AML-193 (cell line): ENCODE measurements at places on chromosomes 5 and 9.

DNA sequence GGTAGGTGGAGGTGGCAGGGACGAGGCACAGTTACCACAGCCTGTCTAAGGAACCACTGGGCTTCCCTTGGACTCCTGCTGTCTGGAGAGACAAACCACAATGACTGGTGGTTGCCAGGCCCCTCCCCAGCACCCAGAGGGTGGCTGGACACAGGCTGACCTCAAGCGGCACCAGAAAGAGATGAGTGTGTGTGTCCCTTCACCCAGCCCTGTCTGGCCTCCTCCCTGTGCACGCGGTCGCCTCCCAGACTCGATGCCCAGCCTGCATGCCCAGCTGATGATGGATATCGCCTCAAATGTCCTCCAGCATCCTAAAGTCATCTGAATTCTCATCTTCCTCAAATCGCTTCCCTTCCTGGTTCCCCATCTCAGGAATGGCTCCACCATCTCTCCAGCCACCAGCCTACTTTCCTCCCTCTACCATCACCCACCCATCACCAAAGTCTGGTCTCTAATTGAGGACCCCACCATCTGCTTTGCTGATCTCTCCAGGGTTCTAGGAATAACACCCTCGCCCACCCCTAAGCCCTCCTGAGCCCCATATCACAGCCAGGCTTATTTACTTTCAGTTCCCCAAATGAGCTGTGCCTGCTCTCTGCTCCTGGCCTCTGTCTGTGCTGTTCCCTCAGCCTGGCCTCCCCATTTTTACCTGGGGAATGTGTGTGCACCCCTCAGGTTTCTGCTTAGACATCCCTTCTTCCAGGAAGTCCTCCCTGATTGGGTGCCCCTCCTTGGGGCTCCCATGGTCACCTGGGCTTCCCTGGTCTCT is 52.5 kb upstream of the GGTA1 start:
- no peak for DNase-seq

DNA sequence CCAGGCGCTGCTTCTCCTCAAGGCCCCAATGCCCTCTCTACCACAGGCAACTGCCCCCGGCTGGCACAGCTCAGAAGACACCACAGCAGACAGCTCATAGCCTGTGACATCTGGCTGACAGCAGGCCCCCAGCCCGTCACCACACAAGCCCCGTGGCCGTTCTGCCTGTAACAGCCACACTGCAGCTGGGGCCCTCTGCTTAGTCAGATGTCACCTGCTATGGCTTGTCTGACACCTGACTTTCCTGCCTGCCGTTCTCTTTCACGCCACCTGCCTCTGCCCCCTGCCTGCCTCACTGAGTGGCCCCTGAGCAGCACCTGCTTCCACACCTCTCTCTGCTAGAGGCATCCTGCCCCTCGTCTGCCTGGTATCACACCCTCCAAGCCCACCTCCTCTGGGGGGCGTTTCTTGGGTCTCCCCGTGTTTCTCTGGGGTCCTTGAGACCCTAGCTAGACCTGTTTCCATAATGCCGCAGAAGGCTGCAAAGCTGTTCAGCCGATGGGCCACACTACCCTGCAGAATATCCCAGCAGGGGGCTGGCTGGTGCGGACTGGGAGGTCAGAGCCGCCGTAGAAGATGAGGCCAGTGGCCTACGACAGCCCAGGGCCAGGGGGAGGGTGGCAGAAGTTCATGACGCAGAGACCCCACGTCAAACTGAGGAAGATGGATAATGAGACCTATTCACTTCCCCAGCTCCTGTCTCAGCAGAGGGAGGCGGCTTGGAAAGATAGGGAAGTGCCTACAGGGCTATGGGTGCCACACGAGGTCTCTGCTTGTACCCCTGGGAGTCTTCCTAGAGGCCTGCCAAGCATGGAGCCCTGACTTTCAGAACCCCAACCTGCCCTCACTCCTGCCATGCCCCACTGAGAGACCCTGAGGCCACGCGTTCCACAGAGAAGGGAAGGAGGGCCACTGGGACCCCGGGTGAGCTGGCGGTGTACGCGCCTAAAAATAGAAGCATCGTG is 95.1 kb downstream of the ZNF354C start:
- DNase-seq: no peak

GRCh38 chr9:121344184-121344583 is 25.9 kb downstream of the STOM start:
- no peak for DNase-seq

- DNase-seq: no peak
Observed at GRCh38 chr9:108274971-108275370, 580.8 kb downstream of the ACTL7B start.

GRCh38 chr9:100671898-100672297 is 94.0 kb downstream of the CAVIN4 start:
- no peak for DNase-seq

GRCh38 chr9:133170716-133171115 is 7.0 kb upstream of the GBGT1 start:
- DNase-seq: no peak

DNA sequence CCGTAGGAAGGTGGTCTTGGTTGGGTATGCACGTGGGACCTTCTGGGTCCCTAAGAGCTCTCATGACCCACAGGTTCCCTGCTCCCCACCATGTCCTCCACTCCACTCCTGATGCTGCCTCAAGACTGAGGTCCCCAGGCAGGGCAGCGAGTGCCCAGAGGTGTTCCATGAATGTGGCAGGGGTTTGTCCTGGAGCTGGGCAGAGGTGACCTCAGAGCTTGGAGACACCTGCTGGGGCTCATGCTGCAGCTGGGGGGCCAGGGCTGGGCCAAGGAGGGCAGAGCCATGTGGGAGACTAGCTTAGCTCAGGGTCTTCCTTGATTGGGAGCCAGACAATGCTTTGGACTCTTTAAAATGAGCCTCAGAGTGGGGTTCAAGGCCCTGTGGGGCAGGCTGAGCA is 74.0 kb upstream of the PITX1 start:
- DNase-seq: no peak

- no peak for DNase-seq
Observed at GRCh38 chr5:170522211-170523141, 18.7 kb downstream of the KCNIP1 start.

DNA sequence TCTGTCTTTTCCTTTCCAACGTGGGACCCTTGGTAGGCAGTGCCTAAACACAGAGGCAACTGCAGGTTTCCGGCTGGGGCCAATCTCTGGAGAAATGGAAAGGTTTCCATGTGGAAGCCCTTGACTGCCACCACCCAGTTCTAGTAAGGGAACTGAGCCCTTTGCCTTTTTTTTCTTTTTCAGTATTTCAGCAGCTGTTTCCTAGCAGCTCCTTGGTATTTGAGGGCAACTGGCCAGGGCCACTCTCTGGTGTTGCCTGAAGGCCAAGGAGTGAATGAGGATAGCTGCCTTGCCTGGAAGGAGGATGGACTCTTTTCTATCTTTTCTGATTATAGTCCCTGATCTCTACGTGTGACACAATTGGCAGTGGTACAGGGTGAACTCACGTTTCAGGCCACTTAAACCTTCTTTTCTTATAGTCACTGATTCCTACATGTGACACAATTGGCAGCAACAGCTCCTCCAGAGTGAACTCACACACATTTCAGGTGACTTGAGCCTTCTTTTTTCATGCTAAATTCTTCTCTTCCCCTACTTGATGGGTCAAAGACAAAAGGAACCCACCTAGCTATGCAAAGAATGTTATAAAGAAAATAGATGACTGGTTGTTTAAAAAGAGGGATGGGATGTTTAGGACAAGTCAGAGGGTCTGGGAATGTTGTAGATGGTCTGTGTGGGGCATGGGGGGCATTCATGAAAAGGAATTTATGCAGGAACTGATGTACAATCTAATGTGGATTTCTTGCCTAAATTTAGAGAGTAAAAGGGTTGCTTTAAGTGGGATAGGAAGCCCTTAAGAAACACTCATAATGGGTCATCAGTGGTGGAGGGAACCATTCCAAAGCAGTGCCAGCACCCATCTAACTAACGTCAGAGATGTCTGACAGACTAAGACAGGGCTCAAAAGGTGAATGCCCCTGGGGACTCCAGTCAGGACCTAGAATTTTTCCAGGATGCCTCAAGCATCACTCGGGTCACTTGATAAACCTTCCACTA is 190.1 kb downstream of the TMEM232 start:
- no peak for DNase-seq

- DNase-seq: no peak
Observed at GRCh38 chr9:130315446-130316226, 50.1 kb downstream of the HMCN2 start.

DNA sequence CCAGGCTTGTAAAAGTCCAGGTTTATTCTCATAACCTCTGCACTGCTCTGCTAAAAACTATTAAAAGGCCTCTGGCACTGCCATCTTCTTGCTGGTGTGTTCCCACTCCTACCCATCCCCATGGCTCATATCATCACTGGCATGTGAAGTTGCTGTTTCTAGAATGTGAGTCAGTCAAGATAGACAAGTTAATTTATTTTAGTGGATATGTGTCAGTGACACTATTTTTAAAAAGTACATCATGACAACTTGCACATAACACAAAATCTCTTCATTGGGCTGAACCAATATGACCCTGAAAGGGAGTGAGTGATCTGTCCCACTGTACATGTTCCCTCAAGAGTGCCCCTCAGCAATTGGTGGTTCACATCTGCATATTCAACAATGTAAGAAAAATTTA is 299.7 kb downstream of the NFIB start:
- no peak for DNase-seq

DNA sequence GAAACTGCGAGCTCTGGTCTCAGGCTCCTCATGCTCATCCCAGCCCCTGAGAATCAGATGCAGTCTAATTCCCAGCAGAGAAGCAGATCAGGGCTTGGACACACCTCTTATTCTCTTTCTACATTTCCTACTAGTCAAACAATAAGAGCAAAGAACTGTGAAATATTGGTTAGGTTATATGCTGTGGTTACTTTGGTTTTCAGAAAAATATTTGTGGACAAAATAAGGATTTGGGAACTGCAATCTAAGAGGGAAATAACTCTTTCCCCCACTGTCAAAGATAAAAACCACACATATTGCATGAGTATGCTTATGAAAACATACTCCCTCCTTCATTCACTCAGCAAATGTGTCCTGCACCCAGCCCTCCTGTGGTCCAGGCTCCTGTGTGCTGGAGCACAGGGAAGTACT is 164.5 kb upstream of the S1PR3 start:
- no peak for DNase-seq

- no peak for DNase-seq
Observed at GRCh38 chr9:113966394-113966793, 90.3 kb downstream of the ZNF618 start.

DNA sequence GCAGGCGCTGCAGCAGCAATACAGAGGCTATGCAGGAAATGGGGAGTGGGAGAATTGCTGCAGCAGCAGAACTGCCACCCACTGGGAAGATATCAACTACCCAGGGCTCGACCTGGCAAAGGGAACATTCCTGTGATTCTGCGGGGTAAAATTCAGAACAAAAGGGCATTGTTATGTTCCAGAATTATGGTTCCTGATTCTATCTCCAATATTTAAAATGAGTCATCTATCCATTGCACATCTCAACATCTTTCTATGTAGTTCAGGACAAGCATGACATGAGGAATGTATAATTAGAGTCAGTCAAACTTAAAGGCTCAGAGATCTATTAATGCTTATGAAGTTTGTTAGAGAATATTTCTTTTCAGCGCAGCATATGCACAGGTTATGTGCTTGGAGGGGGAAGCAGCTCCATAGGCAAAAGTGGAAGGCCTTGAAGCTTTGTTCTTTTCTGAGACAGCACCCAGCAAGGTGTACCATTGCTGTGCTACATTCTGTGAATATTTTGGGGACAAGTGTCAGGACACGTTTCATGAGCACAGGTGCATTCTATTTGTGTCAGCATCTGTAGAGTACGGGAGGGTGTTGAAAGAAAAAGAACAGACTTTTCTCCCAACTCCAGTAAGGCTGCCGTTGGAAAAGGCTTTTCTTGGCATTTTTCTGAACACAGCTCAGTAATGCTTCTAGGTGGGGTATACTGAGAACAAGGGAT is 395.6 kb upstream of the MPDZ start:
- DNase-seq: no peak

DNA sequence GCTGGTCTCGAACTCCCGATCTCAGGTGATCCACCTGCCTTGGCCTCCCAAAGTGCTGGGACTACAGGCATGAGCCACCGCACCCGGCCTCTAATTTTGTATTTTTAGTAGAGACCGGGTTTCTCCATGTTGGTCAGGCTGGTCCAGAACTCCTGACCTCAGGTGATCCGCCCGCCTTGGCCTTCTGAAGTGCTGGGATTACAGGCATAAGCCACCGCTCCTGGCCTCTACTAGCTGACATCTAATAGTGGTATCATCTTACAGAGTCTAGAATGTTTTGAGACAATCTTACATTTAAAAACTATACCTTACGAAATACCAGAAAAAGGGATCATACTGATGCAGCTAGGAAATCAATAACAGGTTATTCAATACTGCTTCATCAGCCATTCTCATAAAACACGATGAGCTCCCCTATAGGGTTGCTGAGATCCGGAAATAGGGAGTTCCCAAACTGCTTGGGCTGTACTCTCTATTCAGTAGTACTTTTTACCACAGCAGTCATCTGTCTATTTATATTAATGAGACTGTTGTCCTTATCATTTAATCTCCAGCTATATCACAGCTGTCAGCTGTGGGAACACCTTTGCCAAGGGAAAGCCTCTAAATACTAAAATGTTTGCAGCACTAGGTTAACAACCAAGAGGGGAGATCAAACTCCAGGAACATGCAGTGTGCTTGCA is 8.1 kb upstream of the UBE2D2 start:
- no peak for DNase-seq

- no peak for DNase-seq
Observed at GRCh38 chr9:123268199-123268464, 254 bp downstream of the STRBP start.

DNA sequence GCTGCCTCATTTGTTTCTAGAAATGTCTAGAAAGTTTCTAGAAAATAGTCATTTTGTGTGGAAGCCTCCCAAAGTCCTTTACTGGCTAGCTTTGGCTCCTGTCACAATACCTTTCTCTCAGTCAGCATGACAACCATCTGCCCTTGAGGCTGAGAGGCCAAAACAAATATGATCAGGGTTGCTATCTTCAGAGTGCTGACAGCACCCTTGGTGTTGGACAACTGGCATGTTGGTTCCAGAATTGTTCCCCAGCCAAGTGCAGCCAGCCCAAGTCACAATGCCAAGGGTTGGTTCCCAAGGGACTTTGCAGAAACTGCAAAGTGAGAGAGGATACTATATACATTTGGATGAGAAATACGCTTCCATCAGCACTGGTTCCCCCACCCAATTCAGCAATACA is 140.9 kb upstream of the GAS1 start:
- no peak for DNase-seq

- DNase-seq: no peak
Observed at GRCh38 chr9:72420783-72421182, 55.8 kb upstream of the ZFAND5 start.

GRCh38 chr9:20236676-20237075 is 385.6 kb downstream of the MLLT3 start:
- no peak for DNase-seq

- no peak for DNase-seq
Observed at GRCh38 chr9:131727184-131727759, 12.6 kb downstream of the RAPGEF1 start.

DNA sequence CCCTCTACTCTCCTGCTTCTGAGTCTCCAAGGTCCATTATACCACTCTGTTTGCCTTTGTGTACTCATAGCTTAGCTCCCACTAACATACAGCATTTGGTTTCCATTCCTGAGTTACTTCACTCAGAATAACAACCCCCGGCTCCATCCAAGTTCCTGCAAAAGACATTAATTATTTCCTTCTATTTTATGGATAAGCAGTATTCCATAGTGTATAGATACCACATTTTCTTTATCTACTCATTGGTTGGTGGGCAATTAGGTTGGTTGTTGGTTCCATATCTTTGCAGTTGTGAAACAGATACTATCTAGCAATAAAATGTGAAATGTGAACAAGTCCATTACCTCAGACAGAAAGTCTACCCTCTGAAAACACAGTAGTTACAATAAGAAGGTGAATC is 110.3 kb downstream of the DOCK8 start:
- DNase-seq: no peak
